Activated CD4-positive, alpha-beta T cell treated with anti-CD3 and anti-CD28 coated beads for 48 hours (primary cell): ENCODE measurements at places on chromosomes 2 and 18.
A peak's percentile ranks its signal among the peaks of the same experiment; 100 is the strongest.

DNA sequence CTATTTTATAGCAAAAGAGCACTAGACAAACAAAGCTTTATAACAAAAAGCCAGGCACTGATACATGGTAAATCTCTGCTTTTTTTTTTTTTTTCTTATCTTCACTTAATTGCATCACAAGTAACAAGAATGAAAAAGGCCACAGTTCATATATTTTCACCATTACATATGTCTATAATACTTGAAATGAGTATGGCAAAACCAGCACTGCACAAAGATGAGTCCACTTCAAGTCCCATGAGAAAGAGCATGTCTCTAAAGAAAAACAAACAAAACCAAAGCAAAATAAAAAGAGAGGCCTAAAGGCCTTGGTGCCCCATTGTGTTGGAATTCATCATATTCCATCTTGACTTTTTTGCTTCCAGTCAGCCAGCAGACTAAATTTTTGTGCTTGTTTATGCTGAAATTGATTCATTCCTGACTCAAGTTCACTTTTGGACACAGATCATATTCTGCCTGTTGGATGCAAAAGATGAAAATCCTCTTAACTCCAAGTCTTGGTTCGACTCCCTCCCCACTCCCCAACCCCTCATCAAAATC is 264.9 kb upstream of the CCDC68 start:
- no peak for DNase-seq

DNA sequence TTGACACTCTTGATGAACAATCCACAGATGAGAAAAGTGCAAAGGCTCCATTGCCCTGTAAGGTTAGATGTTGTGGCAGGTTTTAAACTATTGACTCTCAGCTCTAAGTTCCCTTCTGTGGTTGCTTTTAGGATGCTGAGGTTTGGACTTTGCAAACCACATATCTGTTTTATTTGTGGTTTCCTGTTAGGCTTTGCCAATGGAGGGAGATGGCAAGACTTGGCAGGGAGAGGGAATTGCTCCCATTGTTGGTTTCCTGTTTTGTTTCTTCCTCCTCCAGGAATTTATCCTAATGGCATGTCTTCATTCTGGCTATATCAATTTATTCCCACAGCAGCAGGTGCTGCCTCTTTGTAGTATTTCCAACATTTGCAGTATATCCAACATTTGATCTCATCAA is 772.3 kb downstream of the LRRTM4 start:
- DNase-seq = no peak

GRCh38 chr2:187003038-187003554 is 154.1 kb upstream of the ZSWIM2 start:
- no peak for DNase-seq

GRCh38 chr2:18855027-18855426 is 265.7 kb upstream of the NT5C1B start:
- no peak for DNase-seq

DNA sequence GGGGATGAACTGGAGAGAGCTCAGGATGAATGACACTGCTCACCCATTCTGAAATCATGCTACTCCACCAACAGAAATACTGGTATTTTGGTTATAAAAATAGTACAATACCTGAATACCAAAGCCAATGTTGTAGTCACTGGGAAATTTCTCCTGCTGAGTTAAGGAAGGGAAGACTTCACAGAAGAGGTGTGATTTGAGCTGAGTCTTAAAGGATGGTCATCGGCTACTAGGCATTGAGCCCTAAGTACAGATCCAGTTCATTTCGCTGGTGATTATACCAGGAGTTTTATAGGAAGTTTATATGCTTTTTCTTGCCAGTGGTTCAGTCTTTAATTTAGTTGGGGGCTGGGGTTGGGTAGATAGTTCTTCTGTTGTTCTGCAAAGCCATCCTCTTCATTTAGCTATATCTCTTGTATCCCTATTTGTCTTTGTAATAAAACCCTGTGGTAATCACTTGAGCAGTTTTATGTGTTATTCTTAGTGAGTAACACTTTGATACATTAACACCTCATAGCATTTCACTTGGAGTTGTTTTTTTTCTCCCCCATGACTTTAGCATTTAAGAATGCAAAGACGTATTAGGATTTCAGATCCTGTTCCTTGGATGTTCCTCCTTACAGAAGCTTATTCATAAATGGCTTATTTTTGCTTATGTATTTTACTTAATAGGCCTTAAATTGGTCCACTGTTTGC is 239.9 kb upstream of the FOSL2 start:
- DNase-seq = no peak

GRCh38 chr2:210422366-210422765 is 54.2 kb downstream of the LANCL1 start:
- DNase-seq = no peak

DNA sequence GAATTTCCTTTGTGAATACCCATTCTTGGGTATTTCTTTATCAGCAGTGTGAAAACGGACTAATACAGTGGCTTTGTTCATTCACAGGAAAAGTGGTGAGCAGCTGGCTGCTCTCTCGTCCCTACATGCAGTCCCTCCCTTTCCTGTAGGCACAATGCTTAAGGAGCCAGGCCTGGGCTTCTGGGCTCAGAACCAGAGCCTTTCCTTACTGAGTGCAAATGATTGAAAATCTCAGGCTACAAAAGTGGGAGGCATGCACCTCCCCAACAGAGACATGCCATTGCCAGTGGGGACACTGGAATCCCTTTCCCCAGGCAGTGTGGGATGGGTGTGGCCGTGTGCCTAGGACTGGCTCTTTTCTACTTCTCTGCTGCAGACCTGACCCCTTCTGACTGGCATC is 61.3 kb downstream of the MCFD2 start:
- no peak for DNase-seq

DNA sequence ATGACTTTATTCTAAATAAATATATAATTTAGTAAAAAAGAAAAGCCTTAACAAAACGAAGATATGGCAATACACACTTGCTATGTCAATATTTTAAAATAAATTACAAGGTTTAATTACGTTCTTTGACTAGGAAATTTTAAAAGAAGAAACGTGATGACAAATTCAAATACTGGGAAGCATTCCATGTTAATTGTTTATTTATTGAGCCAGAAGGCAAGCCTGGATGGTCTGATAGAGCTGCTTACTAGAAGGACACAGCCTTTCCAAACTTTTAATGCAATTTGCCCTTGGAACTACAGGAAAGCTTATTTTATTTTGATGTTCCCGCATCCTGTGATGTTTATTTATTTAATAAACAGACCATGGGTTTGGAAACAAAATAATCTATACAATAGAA is 33.4 kb upstream of the DSEL start:
- no peak for DNase-seq

DNA sequence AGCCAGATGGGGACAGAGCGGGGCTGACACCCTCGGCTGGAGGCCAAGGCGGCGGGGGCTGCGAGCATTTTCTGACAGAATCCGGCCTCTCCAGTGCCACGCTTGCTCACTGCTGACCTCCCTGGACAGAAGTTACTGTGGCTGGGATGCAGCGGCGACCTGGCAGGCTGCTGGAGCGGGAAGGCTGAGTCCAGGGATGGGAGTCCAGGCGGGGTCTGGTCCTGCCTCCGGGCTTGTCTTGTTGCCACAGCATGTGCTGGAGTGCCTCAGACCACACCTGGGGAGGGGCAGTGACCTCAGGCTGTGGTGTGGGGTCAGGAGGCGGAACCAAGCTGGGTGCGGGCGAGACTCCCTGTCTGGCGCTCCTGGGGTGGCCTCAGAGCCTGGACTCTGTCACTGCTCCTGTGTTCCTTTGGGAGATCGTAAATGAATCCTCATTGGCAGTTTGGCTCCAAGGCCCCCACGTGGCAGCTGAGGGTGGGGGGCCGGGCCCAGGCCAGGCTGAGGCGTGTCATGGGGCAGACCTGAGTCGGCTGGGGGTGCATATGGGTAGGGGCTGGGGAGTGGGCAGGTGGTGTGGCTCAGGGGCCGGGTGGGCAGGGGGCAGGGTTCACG is 5.5 kb downstream of the BOK start:
- no peak for DNase-seq

- DNase-seq = no peak
Observed at GRCh38 chr2:234051374-234052070, 1.0 kb downstream of the SPP2 start.

- no peak for DNase-seq
Observed at GRCh38 chr18:68448736-68449135, 266.2 kb downstream of the TMX3 start.

DNA sequence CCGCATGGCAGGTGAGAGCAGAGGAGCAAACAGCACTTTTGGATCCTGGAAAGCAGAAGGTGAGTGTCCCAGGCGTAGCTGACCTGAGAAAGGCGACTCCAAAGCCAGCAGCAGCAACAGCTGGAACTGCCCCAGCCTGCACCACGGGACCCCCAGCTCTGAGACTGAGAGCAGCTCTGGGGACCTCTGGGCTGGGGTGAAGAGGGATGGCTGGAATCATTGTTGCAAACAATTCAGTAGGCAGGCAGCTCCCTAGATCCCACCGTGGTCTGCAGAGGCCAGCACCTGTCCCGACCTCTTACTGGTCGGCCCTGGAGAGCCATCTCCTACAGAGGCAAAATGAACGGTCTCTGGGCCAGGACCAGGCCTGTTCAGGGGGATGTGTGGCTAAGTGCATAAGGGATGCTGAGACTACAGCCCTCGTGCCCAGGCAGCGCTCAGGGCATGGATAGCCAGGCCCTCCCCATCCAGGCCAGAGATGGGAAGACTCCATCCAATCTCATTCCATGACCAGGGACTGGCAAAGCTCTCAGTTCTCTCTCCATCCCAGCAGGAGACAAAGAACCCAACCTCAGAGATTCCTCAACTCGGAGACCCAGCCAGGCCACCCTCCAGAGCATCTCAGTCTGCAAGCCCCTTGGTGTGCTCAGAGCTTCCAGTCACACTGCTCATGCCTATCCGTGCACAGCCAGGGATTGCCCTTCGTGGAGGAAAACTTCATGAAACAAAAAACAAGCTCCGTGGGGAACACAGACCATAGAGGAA is 38.2 kb upstream of the ALPP start:
- peak; percentile 1 for DNase-seq

DNA sequence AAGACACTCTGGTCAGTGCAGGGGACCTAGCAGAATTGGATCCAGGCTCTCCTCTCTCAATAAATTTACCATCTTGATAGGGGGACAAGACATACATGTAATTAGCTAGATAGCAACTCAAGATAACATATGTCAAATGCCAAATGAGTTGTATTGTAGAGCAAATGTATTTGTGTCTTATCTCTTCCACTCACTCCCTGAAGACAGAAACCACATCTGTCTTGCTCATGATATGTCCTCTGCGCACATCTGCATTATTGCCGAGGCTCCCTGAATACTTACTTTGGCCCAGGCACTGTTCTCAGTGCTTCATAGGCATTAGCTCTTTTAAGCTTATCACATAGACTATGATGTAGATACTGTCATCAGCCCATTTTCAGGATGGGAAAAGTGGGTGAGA is 122.9 kb upstream of the GATA6 start:
- no peak for DNase-seq

- DNase-seq = no peak
Observed at GRCh38 chr18:48623468-48624235, 84.8 kb downstream of the CTIF start.

DNA sequence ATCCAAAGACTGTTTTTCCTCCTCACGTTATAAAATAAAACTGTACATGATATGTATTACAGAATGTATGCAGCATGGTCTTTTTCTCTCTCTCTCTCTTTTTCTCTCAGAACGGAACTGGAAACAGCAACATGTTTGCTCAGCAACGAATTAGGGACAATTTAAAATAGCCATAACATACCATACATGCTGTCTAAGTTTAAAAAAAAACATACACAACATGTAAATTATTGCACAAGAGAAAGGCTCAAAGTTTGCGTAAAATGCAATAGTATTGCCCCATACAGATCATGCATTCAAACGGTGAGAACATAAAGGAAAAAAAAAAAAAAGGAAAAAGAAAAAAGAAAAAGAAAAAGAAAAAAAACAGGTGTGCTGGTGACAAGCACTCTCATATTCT is 93.6 kb downstream of the BCL11A start:
- DNase-seq = no peak

DNA sequence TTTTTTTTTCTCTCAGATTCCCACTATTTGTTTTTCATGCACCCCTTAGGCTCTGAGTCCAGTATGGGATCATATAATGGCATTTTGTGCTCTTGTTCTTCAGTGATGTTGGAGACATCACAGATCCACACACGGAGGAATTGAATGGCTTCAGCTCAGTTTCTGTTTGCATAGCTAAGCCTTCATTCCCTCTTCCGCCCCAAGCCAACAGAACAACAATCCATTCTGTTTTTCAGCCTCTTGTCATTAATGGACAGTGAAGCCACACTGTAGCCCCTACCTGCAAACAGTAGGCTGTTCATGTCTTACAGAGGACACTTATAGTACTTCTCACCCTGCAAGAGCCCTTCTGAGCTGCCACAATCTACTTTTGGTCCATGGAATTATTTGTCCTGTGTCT is 64.0 kb upstream of the ZSWIM2 start:
- DNase-seq = no peak

DNA sequence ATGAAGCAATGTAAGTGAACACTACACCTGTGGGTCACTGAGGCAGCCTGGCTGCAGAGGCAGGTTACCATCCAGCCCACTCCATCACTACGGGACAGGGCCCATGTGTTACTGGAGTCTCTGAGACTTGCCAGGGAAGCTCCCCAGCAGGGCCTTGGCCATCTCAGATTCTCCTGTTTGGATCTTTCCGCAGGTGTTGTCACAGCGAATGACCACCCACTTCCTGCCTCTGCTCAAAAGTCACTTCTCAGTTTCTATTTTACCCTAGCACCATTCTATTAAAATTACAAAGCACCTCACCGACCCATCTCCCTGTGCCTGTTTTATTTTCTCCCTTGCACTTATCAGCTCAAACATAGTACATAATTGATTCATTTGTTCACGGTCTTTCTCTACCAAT is 34.5 kb upstream of the L3MBTL4 start:
- DNase-seq = no peak

DNA sequence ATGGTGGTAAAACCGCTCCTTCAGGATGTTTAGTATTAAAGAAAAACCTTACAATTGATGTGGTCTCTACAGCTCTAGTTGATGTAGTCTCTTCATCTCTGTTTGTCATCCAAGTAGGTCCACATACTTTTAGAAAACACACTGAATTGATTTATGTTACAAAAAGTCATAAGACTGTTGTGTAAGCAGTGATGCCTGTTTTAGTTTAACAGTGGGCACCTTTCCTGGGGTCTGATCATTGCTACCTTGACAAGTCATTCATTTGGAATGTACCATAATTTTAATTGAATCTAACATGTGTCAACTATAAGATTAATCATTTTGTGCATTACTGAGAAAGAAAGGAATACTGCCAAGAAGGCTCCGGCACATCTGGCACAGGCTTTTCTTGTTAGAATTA is 34.3 kb downstream of the GIGYF2 start:
- DNase-seq = no peak

DNA sequence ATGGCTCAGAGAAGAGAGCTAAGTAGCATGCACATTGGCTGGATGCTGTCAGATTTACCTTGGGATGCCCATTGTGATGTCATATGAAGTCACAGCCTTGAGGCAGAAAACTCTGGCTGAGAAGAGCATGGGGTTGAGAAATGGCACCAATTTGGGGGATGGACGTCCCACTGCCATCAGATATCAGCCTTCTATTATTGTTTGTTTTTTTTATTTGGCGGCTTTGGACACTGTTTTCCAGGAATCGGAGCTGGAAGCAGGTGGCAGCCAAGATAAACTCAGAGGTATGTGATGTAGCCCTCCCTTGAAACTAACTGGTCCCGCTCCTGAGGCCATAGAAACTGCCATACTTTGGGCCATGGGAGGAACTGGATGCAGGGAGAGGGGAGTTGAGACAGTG is 40.6 kb downstream of the GCKR start:
- no peak for DNase-seq

GRCh38 chr18:58776084-58776483 is 88.6 kb upstream of the ZNF532 start:
- no peak for DNase-seq
